NCI-H2081 (cell line): ENCODE measurements at places on chromosomes 1 and 21.

- DNase-seq, result no peak
These were observed 794 bp downstream of the NID1 start for GRCh38 chr1:236063919-236064673.

- no peak for DNase-seq
These were observed 3.3 kb upstream of the SSBP3 start for GRCh38 chr1:54409156-54410142.

DNA sequence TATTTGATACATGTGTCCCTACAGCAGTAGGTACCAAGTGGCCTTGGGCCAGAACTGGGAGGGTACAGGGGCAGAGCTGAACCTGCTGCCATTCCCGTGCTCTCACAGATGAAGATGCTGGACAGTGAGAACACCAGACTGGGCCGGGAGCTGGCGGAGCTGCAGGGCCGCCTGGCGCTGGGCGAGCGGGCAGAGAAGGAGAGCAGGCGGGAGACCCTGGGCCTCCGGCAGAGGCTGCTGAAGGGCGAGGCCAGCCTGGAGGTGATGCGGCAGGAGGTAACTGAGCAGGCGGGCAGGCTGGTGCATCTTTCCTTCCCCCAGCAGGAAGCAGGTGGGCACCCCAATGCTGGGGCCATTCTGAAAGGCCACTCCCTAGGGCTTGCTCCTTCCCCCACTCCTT is 21.9 kb downstream of the MFAP2 start:
- DNase-seq, result no peak

- DNase-seq, result no peak
These were observed 396.4 kb upstream of the VAMP3 start for GRCh38 chr1:7374563-7375160.

DNA sequence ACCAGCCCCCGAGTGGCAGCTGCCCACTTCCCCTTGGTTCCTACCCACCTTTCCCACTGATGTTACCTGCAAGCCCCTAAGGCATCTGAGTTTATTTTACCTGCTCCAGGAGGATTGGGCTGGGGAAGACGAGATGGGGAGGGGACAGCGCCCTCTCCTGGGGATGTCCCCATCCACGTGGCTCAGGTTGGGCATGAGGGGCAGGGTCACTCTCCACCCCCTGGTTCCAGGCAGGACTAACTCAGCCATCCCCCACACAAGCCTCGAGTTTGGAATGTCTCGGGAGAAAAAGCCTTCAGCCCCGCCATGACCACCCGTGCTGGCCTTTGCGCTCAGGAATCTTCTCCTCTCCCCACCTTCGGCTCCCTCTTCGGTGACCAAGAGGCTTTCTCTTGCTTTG is 90.0 kb downstream of the ARHGEF10L start:
- DNase-seq, result no peak

GRCh38 chr1:218869276-218869675 is 304.4 kb upstream of the LYPLAL1 start:
- no peak for DNase-seq

DNA sequence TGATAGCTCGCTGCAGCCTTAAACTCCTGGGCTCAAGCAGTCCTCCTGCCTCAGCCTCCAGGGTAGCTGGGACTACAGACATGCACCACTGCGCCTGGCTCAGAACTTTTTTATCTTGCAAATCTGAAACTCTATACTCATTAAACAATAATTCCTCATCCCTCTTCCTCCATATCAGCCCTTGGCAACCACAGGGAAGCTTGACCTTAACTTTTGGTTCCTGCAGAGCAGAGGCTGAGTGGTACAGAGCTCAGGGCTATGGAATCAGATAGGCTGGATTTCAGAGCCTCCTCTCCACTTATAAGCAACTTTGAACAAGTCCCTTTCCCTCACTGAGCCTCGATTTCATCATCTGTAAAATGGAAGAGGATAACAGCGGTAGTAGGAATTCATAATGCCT is 47.4 kb downstream of the ECE1 start:
- no peak for DNase-seq

GRCh38 chr1:15757575-15758342 is 836 bp upstream of the FBLIM1 start:
- peak; percentile 20 for DNase-seq

DNA sequence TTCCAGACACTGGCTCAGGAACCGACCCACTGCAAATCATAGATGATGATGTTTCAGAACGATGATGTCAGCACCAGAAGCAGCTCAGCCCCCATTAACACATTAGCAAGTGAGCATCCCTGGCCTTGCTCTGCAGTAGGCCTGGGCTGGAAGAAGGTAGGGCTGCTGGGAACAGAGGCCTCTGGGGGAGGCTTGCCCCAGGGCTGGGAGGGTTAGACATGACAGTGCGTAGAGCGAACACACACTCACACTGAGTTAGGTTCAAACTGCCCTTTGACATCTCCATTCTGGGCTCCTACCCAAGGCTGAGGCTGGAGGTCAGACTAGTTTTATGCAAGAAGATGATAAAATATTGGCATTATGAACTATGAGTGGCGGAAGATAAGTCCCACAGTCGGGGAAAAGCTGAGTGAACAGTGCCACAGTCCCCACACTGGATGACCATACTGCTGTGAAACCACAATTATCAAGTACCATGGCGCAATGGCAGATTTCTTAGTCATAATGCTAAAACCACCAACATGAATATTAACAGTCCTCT is 91.1 kb downstream of the DMRTB1 start:
- DNase-seq, result no peak

- no peak for DNase-seq
These were observed 449.8 kb downstream of the SIPA1L2 start for GRCh38 chr1:232179896-232180778.

DNA sequence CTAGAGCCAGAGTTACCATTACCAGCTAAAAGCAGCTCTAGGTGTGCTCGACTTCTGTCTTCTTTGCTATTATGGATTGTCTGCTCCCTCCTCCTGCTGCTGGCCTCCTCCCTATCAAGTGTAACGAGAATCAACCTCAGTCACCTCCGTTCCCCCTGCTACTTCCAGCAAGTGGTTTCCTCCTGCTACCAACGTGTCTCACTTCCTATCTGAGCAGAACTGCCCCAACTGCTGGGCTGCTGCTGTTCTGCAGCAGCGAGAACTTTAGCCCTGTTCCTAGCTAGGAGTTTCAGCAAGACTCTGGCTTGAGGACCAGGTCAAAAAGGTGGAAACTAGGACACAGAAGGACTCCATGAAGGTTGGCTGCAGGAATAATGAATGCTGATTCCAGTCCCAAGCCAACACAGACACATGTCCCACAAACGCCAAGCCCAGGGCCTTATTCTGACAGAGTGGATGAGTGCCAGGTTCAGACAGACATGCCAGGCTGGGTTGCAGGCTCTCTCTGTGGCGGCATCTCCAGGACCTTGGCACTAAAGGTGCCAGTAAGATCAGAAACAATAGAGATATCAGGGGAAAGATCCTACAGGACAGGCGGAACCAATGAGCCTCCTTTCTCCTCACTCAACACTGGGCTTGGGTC is 46.9 kb downstream of the CD34 start:
- no peak for DNase-seq

DNA sequence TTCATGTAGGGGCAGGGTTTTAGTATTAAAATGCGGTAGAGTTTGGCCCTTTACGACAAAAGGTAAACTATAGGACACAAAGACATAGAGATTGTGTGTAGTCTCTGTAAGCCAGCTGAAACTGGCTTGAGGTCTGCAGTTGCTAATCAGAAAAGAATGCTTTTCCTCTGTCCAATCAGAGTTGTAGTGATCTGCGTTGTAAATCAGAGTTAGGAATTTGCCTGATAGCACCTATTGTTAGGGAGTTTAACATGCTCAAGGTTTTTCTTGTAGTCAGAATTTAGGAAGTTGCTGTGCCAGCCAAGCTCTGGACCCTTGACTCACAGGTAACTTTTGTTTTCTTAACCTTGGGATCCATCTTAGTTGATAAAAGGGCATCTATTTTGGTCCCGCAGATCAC is 61.2 kb upstream of the VTCN1 start:
- no peak for DNase-seq

DNA sequence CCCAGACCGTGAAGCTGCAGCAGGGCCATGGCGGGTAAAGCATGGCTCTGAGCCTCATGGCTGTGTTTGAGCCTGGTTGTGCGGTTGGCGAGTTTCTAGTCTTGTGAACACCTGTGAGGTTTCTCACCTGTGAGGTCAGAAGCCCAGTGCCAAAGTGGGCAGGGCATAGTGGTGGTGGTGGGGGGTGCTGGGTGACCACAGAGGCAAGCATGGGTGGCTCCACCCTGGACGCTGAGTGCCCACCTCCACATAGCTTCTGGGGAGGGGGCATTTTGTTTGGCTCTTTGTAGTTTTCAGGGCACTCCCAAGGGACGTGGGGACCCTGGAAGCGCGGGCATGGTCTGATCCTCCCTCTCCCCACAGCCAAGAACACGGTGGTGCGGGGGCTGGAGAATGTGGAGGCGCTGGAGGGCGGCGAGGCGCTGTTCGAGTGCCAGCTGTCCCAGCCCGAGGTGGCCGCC is 91.1 kb downstream of the TRIM11 start:
- DNase-seq, result no peak

DNA sequence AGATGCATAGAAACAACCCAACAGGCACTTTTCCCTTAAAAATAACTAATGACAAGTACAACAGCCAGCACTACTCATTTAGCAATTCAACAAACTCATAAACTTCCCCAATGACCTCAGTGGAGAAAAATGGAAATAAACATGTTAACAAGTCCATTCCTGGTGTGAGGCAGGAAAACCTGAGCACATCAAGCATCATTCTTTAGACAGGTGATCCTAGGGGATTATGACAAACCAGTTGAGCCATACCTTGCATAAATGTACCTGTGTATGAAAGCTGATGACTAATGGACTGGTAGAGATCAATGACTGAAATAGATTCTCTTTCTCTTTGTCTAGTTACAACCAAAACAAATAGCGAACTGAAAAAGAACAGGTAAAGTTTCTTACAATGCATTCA is 7.0 kb downstream of the COL24A1 start:
- no peak for DNase-seq

DNA sequence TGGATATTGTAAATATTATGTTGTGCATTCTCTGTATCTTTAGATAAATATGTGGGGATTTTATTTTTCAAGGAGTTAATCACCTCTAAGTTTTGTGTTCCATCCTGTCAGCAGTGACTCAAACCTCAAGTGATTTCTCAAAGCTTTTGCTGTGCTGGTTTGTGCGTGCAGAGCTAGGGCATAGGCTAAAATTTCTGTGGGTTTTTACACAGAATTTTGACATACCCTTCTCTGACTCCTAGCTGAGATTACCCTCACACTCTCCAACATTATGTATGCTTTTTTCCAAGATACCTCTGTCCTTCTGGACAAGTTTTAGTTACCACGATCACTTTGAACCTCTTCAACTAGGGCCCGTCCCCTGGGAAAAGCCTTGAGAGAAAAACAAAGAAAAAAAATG is 384.9 kb downstream of the NCAM2 start:
- no peak for DNase-seq

- no peak for DNase-seq
These were observed 54.0 kb downstream of the RAB3B start for GRCh38 chr1:51936531-51936930.

DNA sequence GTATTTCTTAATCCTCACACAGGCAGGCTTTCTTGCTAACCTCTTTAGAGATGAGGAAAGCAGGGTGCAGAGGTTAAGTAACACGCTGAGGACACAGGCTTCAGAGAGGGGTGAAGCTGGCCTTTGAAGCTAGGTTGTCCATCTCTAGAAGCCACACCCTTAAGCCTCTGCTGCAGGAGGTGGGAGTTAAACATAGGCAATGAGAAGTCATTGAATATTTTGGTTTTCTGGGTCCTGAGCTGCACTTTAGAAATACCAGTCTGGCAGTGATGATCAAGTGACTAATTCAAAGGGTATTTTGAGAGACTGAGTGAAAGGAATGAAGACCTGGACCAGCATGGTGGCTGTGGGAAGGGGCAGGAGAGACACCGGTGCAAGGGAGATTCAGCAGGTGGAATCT is 9.9 kb downstream of the KCNJ15 start:
- no peak for DNase-seq

GRCh38 chr21:42392731-42393442 is 3.0 kb downstream of the TMPRSS3 start:
- DNase-seq, result no peak

- no peak for DNase-seq
These were observed 379.2 kb upstream of the ADAMTS5 start for GRCh38 chr21:27346041-27346448.

- DNase-seq, result no peak
These were observed 315.3 kb upstream of the DUSP10 start for GRCh38 chr1:222057162-222057561.

DNA sequence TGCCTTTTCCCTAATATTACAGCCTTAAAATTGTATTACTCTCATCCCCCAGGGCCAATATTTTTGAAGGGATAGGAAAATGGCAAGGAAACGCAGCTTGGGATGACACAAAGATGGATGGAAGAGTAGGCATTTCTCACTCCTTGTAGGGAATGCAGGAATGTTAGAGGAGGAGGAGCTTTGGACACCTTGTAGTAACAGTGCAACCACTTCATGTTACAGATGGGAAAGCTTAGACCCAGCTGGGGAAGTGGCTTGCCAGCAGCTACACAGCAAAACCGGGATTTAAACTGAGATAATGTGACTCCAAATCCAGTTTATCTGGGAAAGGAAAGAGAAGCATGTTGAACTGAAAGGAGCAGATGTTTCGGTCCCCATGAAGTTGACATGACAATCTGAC is 473.7 kb upstream of the DAB1 start:
- no peak for DNase-seq

GRCh38 chr1:224081604-224082003 is 32.3 kb upstream of the FBXO28 start:
- DNase-seq, result no peak

DNA sequence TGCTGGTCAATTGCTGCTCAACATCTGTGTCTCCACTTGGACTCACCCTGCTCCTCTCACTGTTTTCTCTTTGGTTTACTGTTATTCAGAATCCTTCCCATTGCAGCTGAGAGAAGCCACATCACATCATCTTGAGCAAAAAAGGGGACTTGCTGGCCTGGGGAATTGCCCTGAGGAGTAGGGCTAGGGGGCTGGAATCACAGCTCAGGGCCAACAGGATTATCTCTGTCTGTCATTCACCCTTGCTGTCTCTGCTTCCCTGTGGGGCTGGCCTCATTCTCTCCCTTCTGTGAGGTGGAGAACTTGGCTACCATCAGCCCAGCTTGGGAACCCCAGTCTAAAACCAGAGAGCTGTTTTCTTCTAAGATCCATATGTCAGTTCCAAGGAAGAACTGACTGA is 140.7 kb upstream of the WNT4 start:
- DNase-seq, result no peak

- DNase-seq, result no peak
These were observed 14.4 kb downstream of the CCDC190 start for GRCh38 chr1:162846256-162847212.

GRCh38 chr1:4367230-4367777 is 287.1 kb upstream of the AJAP1 start:
- DNase-seq, result no peak

DNA sequence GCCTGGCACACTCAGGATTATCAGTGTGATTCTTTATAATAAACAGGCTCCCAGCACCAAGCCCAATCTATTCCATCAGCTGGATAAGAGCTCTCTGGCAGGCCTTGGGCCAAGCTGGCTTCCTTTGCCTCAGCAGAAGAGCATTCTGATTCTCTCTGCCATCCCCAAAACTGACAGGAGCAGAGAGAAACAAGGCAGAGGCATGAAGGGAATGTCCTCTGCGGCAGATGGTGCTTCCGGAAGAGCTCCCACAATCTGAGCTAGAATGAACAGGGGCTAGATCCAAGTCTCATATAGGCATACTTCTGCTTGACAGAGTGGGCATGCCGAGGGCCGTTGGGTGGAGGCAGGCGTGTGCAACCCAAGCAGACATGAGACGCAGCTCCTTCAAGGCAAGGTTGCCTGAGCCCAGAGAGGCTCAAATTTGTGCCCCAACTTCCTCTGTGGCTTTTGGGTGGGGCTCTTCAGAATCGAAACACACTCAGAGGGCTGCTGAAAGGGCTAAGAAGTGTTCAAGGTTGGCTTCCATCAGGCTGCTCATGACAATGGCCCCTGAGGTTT is 4.0 kb downstream of the CAPN2 start:
- DNase-seq, result no peak
